HL-60 (cell line): ENCODE measurements at places on chromosomes 16 and 17.

DNA sequence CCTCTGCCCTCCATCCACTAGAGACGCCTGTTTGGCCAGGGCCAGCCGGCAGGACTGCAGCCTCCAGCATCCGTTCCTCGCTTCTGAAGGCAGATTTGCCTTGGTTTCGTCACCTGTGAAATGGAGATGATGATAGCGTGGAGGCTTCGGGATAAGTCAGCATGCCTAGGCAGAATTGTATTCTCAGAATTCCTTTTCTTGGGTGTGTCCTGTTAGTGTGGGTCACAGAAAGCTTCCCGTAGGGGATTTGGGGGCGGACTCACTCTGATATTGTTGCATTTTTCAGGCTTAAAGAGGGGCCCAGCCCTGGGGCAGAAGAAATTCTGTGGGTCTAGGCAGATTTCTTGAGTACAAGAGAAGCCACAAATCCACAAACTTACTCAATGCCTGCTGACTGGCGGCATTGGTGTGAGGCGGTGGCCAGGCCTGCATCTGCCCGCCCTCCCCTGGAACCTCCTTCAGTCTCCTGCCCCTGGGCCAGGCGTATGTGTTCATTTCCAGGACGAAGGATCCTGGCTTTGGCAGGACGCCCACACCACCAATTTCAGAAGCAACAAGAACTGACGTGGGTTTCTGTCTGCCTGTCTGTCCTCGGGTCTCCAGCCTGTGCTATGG is 17.6 kb downstream of the CCDC42 start:
- no peak for DNase-seq

GRCh38 chr17:76725580-76726230 is 701 bp downstream of the JMJD6 start:
- no peak for DNase-seq

DNA sequence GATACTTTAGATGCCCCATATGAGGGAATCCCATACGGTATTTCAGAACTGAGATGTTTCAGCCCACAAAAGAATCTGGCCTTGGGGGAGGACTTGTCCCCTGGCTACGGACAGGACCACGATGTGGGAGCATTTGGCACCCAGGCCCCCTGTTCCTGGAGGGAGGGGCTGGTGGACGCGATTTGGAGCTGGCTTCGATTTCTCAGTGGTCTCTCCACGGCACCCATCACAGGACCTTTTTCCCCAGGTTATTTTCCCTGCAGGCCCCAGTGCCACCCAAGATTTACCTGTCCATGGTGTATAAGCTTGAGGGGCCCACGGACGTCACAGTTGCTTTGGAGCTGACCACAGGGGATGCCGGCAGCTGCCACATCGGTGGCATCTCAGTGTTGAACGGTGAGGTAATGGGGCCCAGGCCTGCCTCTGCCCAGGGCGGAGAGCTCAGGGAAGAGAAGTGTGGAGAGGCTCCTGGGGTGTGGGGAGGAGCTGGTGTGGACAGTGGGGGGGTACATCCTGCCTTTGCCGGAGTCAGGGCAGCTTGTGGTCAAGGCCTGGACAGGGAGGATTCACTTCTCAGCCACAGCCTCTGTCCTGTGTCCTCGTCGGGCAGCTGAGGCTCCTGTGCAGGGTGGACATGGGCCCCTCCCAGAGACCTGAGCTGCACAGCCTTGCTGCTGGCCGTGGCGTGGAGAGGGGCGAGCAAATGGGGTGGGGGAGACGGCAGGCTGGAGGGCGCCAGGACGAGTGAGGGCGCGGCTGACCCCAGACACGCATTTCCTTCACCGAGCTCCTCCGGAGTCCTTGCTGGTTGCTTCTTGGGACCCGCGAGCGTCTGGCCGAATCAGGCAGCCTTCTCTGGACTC is 9.9 kb downstream of the ENGASE start:
- no peak for DNase-seq

- DNase-seq: no peak
Measured at GRCh38 chr17:56994009-56994792, 16.3 kb downstream of the SCPEP1 start.

- DNase-seq: no peak
Measured at GRCh38 chr17:37301288-37301687, 74.5 kb upstream of the C17orf78 start.

GRCh38 chr16:87747626-87748414 is 18.0 kb downstream of the KLHDC4 start:
- DNase-seq: no peak

- no peak for DNase-seq
Measured at GRCh38 chr16:5196204-5196603, 98.6 kb upstream of the EEF2KMT start.

DNA sequence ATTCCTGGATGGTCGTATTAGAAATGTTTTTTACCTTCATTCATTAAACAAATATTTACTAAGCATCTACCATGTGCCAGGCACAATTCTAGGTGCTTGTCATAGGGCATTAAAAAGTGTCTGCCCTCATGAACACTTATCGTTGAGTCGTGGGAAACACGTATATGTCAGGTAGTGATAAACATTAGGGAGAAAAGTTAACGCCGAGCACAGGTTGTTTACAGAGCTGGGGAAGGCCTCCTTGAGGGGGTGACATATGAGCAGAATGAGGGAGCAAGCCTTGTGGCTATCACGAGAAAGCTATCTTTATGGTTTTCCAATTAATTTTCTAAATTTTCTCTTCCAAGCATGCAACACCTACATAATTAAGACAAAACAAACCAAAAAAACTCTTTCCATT is 985 bp upstream of the ZNF213 start:
- no peak for DNase-seq

GRCh38 chr16:71472051-71472450 is 10.0 kb upstream of the ZNF23 start:
- no peak for DNase-seq

DNA sequence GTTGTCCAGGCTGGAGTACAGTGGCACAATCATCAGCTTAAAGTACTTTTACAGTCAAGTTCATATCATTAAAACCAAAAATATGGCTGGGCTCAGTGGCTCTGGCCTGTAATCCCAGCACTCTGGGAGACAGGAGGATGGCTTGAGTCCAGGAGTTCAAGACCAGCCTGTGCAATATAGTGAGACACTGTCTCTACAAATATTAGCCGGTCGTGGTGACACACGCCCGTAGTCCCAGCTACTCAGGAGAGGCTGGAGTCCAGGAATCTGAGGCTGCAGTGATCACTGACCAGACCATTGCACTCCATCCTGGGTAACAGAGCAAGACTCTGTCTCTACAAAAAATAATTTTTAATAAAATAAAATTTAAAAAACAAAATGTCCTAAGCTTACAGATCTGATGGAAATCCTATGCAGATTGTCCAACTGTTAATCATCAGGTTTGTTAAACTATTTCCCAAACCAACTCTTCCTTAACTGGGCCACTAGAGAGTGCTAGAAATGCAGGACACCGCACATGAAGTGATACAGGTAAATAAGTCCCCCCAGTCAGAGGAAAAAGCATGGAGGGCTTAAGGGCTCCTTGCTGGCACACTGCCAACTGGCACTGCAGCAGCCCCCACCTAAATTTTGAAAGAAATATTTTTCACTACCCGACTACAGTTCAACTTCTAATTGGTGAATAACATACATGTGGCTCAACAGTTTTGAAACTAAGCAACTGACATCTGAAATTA is 2.8 kb downstream of the USP22 start:
- DNase-seq: no peak

- DNase-seq: no peak
Measured at GRCh38 chr16:81696166-81696960, 82.7 kb upstream of the PLCG2 start.

- no peak for DNase-seq
Measured at GRCh38 chr16:3458278-3458851, 14.9 kb downstream of the NAA60 start.

DNA sequence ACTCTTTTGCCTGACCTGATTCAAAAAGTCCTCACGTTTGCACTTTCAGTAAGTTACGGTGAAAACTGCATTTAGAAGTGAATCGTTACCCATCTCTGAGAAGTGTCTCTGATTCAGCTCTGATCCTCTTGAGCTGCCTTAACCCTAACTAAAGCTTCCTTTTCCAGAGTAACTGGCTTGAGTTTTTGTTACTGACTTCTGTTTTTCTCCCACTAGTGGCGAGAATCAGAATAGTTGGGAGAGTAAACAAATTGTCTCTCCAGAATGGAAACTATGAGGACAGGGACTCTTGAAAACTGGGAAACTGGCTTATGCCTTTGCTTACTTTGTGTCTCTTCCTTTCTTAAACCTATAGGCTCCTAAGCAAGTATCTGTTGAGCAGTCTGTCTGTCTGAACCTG is 31.3 kb upstream of the KPNB1 start:
- no peak for DNase-seq

GRCh38 chr17:78562734-78563133 is 14.5 kb downstream of the DNAH17 start:
- DNase-seq: no peak

DNA sequence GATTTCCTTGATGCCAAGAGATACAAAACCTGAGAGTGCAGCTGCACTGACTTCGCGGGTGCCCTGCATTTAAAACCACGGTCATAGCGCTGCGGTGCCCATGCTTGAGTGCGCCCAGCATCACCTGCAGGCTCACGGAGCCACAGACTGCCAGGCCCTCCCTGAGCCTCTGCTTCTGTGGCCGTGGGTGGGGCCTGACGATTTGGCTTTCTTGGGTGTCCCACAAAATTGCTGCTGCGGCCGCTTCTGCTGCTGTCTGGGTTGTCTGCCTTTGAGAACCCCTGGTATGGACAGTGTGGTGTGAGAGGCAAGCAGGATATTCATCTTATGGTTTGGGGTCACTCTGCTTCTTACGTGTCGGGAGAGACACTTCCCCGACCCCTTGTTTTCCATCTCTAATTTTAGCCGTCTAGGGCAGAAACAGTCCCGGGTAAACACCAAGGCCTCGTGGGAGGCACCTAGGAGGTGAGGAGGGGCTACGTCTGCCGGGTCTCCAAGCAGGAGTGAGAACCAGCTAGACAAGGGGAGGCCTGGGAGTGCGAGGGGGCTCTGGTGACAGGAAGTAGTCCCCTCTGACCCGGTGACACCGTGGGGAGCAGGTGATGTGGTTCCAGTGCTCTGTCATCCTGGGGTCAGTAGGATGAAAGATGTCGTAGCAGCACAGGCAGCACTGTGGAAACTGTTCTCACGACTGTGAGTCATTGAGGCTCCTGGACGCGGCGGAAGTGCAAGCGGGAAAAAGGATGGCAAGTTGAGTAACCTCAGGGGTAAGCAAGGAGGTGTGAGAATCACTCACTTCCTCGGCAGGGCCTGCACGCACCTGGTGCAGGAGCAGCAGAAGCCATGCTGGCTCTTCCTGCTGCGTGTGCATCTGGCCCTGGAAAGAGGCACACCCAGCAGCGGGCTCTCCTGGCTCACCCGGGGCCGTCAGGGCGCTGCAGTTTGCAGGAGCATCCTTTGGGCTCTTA is 176.3 kb downstream of the RPTOR start:
- DNase-seq: no peak

- no peak for DNase-seq
Measured at GRCh38 chr17:75153780-75154194, 525 bp downstream of the JPT1 start.

GRCh38 chr17:38613981-38614779 is 8.4 kb upstream of the SRCIN1 start:
- DNase-seq: no peak

- DNase-seq: no peak
Measured at GRCh38 chr17:80125656-80126448, 21.1 kb downstream of the EIF4A3 start.

DNA sequence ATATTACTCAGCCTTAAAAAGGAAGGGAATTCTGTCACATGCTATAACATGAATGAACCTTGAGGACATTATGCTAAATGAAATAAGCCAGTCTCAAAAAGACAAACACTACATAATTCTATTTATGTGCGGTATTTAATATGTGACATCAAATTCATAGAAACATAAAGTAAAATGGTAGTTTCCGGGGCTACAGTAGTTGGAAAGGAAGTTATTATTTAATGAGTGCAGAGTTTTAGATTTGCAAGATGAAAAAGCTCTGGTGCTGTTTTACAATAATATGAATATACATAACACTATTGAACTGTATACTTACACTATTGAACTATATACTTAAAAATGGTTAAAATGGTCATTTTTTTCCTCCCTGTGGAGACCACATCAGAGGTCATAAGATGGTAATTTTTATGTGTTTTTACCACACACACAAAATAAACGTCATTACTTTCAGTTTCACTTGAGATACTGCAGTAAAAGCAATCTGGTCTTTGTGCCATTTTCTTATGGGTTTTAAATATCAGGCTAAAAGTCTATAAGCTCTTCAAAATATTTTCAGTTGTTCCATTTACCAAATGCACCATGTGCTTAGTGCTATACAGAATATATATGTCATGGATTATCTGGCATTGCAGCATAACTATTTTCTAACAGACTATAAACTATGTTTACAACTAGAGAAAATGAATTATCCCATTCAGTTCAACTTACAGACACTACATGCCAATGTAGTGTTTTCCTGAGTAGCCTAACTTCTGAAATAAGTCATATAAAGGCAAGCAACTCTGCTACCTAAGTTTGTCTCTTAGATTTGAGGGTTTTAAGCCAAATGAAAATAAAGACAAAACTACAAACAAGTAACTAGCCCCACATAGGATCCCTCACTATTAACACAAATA is 90.9 kb downstream of the SPAG9 start:
- no peak for DNase-seq

DNA sequence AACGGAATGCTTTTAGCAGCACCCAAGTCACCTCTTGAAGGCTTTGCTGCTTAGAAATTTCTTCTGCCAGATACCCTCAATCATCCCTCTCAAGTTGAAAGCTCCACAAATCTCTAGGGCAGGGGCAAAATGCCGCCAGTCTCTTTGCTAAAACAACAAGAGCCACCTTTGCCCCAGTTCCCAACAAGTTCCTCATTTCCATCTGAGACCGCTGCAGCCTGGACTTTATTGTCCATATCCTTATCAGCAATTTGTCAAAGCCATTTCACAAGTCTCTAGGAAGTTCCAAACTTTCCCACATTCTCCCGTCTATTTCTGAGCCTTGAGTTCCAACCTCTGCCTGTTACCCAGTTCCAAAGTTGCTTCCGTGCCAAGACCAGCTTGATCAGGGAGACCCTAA is 27.4 kb downstream of the TMC6 start:
- no peak for DNase-seq

GRCh38 chr17:12856416-12856815 is 67.1 kb downstream of the ARHGAP44 start:
- peak; percentile 73 for DNase-seq

- peak; percentile 45 for DNase-seq
Measured at GRCh38 chr17:74547736-74548135, 1.8 kb upstream of the CD300C start.

DNA sequence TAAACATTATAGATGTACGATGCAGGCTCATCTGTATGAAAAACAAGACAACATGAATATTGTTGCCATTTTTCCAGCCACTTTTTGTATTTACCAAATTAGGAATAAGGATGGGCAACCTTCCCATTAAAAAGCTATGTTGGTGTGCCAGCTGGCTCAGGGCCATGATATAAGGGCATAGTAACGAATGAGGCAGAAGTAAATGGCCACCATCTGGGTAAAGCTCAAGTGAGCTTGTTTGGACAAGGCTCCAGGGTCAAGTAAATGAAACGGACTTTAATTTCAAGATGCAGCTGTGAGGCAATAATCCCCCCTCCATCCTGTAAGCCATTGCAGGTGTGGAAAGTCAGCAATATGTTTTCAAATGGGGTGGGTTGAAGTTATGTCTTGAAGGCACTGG is 930.9 kb upstream of the CDH8 start:
- no peak for DNase-seq
